Stimulated activated CD8-positive, alpha-beta memory T cell treated with anti-CD3 and anti-CD28 coated beads, Interleukin-4, amount 100 ng/mL, for 24 hours (primary cell): ENCODE measurements at places on chromosomes 5 and 9.

DNA sequence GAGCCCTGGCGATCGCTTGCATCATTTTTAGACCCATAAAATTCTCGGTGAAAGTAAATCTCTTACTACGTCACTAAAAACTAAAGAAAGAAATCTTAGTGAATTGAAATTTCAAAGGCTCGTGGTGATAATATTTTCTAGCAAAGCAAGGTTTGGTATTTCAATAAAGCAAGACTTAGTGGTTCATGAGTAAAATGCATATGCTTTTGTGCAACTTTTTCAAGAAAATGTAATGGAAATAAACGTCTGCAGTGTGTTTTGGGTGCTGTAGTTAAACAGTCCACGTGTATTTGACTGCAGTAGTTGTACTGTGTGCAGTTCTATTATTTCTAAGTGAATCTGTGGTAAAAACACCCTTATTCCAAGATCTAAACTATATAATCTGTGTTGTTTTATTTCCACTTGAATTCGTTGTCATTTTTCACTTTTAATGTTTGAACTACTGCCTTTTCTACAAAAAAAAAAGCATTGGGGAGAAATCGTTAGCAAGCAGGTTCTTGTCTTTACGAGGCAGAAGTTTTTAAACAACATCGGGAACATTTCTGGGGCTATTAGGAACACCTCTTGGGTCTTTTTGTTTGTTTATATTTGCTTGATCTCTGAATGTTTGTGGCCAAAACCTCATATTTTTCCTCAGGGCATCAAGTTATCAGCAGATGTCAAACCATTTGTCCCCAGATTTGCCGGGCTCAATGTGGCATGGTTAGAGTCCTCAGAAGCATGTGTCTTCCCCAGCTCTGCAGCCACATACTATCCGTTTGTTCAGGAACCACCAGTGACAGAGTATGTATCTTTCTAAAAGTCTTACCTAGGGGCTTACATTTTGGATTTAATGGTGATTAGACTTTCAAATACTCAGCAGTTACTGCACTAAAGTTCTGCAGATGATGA, 960 bp downstream of the SECISBP2 start:
- DNase-seq: no peak

DNA sequence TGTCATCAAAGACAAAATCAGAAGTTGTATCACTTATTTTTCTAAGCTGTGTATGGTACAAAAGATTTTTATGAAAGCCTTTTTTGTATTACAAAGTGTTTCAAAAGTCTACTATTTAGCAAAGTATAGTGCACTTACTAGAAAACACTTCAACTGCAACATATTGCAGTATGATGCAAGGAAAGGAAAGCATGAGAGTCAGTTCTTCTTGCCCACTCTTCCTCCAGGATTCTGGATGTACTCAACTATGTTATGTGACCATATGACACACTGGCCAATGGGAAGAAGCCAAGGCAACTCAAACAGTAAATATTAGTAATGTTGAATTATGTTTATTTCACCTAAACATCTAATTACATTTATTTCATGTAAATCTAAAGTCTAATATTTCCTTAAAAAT, 49.5 kb upstream of the TYRP1 start:
- no peak for DNase-seq

DNA sequence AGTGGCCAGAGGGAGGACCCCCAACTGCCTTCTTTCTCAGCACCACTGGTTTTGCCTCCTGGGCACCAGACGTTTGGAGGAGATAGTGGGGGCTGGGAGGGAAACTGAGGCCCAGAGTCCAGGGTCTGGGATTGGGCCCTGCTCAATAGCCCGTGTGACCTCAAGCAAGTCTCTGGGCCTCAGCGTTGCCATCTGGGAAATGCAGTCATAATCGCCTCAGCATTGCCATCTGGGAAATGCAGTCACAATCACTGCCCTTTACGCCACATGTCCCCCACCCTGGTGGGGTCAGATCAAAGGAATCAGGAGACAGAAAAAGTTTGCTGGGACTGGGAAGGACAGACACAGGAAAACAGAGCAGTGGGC, 1.6 kb downstream of the SH2D3C start:
- no peak for DNase-seq

DNA sequence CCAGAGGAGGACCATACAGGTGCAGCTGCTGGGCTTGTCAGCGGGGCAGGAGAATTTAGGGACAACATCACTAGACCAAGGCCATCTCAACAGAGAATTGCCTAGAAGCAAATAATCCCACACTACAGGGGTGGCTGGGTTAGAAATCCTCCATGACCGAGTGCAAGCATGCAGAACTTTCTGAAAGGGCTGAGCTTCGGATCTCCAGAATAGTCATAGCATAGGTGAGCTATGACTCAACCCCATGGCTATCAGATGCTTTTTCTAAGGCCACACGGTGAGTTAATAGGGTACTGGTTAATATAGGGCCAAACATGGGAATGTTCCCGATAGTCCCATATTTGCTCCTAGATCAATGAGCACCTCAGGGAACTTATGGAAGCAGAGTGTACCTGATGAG, 4.2 kb downstream of the KCNIP1 start:
- DNase-seq: no peak

DNA sequence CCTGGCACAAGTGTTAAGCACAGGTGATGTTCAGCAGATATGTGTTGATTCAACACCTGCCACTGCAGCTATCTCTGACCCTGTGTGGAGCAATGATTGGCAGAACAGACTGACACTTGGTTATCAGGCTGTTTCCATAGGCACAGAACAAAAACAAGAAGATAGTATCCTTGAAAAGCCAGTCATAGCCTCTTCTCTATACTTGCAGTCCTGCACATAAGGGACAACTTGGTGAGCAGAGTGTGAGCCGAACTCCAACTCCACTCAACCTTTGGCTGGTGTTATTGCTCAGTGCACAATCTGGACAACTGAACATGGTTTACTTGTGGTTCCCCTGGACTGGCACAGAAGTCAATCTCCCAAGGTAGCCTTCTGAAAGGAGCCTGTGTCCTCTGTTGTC, 99.2 kb downstream of the ADAMTS12 start:
- DNase-seq: no peak

DNA sequence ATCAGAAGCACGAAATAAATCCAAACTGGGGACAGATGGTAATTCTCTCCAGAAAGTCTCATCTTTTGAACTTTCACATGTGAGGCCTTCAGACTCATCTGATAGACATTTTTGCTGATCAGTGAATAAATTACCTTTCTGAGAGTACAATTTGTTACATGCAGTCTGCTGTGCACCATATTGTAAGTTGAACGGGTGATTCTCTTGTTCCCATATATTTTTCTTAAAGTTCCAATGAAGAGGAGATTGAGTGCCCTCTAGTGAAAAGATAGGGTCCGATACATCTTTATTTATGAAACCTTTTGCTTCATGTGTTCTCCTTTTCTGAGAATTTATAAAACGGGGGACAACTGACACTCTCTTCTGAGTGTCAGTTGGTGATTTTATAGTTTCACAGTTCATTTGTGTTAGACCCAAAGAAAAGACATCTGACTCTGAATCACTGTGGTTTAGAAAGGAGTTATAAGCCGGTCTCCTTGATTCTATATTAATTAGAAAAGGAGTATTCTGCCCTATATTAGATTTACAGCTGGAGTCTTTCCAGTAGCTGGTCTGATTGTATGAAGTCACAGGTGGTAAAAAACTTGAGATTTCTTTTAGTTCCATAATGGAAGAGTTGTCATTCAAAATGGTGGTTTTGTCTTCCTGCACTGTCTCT, 30.4 kb downstream of the GNG10 start:
- no peak for DNase-seq
